ENCODE measurements at places on chromosomes 4 and X.

DNA sequence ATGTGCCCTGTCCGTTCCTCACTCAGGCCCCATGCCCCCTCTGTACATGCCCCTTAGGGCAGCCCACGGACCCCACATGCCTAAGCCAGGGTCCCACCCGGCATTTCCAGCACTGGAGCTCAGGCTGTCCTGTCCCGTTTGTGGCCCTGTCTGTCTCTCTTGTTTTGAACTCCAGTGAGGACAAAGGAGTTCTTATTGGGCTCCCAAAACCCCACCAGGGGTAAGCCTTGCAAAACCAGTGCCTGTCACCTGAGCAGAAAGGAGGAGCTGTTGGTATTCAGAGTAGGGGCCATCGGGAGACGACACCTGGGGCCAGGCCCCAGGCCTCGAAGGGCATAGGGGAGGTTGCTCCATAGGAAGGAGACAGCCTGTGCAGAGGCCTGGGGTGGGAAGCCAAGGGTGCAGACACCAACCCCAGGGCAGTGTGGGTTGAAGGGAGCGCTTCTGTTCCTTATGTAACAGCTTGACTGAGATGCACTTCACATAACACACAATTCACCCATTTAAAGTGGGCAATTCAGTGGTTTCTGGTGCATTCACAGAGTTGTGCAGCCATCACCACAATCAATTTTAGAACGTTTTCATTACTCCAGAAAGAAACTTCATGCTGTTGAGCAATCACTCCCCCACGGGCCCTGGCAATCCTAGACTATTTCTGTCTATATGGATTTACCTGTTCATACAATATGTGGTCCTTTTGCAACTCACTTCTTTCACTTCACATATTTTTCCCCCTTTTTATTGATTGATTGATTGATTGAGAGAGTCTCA is 31.7 kb downstream of the MAN2B2 start:
- no peak for DNase-seq

DNA sequence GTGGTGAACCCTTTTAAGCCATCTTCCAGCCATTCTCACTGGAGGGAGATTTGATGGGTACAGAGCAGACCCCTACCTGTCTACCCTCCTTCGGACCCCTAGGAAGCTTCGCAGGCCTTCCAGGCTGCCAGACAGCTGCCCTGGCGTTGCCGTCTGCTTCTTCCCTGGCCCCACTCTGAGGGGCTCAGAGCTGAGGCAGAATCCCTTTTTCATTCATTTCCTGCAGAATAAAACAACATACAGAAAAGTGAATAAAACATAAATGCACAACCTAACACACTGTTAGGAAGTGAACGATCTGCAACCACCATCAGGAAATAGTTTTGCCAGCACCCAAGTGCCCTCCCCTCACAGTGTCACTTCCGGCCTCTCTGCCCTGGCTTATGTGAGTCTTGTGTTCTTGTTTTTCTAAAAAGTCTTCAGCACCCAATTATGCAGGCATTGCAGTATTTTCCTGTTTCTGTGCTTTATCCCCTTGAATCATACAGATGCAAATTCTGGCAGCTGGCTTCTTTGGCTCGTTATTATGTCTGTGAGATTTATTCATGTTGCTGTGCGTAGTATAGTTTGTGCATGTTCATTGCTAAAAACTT is 5.6 kb upstream of the ADD1 start:
- no peak for DNase-seq

DNA sequence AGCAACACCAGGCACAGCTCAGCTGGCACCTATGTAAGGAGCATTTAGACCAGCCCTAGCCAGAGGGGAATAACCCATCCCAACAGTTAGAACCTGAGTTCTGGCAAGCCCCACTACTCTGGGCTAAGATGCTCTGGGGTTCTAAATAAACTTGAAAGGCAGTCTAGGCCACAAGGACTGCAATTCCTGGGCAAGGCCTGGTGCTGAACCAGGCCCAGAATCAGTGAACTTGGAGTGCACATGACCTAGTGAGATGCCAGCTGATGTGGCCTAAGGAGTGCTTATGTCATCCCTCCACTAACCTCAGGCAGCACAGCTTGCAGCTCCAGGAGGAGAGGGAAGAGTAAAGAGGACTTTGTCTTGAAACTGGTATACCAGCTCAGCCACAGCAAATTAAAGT is 7.6 kb upstream of the PRRG3 start:
- DNase-seq = no peak

- no peak for DNase-seq
Measured at GRCh38 chrX:111649638-111650037, 31.3 kb upstream of the ALG13 start.

DNA sequence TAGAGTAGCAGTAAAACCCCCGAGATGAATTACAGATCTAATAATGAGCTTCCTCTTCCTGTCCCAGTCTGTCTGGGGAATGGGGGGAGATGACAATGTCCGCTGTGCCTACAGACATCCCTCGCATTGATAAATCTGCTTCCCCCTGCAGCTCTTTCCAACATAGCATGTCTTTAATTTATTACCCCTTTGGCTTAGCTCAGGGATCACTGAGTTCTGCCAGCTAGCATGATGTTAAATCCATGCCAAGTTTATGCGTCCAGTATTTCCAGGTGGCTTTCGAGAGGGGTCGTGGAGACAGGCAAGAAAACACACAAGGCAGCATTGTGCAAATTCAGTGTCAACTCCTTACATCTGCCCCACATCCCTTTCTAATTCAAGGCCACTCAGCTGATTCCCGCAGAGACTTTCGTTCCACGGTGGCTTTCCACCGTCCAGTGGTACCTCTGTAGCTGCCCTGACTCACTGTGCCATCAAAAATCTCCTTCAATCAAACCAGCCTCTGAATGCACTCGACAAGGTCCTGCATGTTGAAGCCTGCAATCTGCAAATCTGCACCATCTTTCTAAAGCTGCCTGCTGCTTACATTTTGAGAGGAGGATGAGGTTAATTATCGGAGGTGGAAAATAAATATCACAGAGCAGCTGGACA is 75.1 kb downstream of the MXRA5 start:
- DNase-seq = peak; percentile 10

GRCh38 chrX:116607776-116608175 is 145.0 kb upstream of the CT83 start:
- no peak for DNase-seq

- no peak for DNase-seq
Measured at GRCh38 chr4:168882650-168883233, 127.3 kb downstream of the CBR4 start.

DNA sequence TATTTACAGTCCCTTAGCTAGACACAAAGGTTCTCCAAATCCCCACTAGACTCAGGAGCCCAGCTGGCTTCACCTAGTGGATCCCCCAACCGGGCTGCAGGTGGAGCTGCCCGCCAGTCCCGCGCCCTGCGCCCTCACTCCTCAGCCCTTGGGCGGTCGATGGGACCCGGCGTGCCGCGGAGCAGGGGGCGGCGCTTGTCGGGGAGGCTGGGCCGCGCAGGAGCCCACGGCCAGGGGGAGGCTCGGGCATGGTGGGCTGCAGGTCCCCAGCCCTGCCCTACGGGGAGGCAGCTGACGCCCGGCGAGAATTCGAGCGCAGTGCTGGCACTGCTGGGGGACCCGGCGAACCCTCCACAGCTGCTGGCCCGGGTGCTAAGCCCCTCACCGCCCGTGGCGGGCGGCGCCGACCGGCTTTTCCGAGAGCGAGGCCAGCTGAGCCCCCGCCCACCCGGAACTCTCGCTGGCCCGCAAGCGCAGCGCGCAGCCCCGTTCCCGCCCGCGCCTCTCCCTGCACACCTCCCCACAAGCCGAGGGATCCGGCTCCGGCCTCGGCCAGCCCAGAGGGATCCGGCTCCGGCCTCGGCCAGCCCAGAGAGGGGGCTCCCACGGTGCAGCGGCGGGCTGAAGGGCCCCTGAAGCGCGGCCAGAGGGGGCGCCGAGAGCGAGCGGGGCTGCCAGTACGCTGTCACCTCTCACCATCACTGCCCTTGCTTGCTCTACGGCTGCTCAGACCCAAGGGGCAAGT is 39.4 kb downstream of the WFS1 start:
- DNase-seq = peak; percentile 90

GRCh38 chr4:55668449-55668848 is 32.4 kb upstream of the NMU start:
- DNase-seq = no peak

GRCh38 chr4:70945046-70945445 is 42.9 kb downstream of the MOB1B start:
- DNase-seq = no peak

DNA sequence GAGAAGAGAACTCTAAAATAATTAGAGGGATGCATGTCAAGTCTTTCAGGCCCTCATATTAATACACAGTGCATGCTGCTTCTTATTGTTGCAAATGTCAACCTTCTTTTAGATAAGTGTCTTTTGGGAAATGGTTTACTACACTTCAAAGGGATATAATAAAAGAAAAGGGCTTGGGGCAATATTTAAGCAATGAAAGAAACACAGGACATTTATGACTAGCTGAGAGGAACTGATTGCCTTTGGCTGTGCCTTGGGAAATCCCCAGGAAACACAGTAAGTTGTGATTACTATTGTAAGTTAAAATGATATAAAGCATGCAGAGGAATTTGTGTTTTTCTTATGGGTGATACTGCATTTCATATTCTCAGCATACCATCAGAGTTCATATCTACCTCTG is 1036.2 kb upstream of the GRID2 start:
- no peak for DNase-seq

DNA sequence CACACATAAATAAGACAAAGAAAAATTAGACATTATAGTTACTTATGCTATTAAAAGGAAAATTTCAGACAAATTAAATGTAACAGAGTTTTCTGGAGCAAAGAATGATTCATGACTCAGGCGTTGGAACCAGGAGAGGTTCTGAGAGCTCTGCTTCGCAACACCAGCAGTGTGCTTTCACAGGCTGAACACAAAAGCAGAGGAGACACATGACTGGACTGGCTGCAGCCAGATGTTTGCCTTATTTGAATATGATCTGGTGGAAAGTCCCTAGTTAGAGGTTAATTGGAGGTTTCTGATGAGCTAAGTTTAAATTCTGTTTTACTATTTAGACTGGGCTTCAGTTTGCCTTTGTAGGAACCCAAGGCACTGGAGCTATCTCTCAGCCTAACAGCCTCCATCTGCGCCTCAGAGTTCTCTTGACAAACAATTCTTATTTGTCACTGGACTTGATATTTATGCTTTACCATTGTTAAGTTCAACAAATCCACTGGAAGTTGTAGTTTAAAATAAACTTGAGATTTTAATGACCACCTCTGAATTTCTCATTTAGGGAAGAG is 16.2 kb downstream of the BOD1L1 start:
- DNase-seq = no peak

DNA sequence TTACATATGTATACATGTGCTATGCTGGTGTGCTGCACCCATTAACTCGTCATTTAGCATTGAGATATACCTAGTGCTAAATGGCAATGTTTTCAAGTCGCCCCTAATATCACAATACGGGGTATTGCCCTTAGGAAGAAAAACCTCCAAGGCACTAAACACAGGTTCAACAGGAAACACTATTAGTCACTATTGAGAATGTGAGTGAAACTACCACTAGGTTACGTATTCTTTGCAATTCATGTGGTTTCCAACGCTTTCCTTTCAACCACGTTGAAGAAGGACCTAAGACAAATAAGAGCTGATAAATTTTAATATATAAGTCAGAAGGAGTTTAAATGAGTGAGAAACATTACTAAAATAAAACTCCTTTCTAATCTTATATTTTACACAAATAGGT is 134.7 kb upstream of the SPANXN4 start:
- DNase-seq = no peak

- peak; percentile 12 for DNase-seq
Measured at GRCh38 chrX:103782640-103783039, 6.0 kb downstream of the PLP1 start.

DNA sequence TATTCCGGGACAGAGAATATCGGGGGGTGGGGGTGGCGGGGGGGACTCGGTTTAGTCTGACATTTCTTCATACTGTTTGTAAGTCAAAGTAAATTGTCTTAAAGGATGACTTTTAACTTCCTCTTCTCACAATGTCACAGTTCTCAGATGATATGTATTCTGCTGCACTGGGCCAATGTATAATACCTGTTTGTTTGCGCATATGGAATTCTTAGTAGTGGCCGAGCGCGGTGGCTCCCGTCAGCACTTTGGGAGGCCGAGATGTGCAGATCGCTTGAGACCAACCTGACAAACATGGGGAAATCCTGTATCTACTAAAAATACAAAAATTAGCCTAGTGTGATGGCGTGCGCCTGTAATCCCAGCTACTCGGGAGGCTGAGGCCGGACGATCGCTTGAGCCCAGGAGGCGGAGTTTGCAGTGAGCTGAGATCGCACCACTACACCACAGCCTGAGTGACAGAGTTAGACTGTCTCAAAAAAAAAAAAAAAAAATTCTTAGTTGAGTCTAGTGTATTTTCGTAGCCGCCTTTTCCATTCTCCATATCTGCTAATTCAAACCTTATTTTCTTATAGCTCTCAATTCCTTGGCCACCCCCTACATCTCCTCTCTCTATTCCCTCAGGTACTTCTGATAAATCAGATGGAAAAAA is 851 bp downstream of the POLR2B start:
- peak; percentile 17 for DNase-seq

DNA sequence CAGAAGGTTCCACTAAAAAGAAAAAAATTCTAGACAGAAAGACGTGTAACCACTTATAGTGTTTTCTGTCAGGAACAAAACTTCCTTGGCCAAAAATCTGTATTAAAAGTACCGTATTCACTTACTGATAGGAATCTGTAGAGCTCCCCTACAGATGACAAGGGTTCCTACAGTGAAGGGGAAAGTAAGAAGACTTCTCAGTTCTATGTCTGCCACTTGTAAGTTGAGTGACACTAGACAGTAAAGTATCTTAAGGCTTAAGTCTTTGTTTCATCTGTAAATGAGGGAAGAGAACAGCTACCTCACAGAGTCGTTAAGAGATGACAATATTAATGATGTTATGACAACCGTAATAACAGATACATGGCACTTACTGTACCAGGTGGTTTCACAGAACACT is 3.3 kb downstream of the COQ2 start:
- no peak for DNase-seq

DNA sequence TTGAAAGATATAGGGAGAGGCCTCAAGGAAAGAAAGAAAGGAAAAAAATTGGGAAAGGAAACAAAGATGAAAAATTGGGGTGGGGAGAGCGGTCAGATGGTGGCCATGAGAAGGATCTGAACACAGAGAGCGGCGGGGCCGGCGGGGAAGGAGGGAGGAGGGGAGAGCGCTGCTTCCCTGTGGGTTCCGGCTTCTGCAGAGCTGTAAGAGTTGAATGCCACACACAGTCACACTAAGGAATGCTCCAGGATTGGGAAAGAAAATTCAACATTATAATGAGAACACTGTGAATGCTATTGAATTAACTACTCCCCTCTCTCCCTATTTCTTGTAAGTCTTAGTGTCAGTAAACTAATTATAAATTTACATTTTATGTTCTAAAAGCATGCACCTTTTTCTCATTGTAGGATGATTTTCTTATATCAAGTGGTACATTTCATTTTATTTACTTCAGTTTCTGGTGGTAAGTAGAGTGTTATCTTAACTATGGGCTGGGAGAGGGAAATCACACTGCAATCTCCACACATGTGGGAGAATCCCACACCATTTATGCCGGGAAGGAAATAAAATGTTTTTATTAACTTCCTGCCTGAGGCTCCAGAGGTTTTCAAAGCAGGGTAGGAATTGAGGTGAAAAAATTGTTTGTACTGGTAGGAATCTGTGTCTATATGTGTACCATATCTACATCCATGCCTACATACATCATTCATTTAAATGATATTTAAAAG is 904 bp downstream of the F11 start:
- peak; percentile 36 for DNase-seq

- DNase-seq = no peak
Measured at GRCh38 chr4:48343035-48343434, 1.7 kb downstream of the SLAIN2 start.

GRCh38 chrX:42900947-42901346 is 123.0 kb upstream of the PPP1R2C start:
- DNase-seq = no peak

Measured in retina (tissue), 1 donor.